Progenitor cell of endocrine pancreas (in vitro differentiated cells): ENCODE measurements at places on chromosomes 13 and 19. TPM values are rescaled to one million over a fixed set of nuclear protein-coding genes. Genes with fewer than 3 reads are reported as not detected.
A peak's percentile ranks its signal among the peaks of the same experiment; 100 is the strongest.

DNA sequence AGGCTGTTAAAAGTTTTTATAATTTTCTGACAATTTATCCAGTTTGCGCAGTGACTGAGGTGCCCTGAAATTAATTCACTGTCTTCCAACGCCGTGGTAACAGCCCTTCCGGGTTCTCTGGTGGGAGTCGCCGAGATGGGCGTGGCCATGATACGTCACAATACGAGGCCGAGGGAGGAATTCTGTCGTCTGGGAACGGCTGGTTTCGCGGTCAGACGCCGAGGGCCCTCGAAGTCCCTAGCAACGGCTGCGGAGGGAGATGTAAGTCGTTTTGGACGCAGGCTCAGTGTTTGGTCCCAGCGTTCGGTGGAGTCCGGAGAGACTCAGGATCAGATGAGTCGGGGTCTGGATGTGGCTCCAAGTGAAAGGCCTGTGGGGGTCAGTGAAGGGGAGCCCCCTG lies 21.7 kb downstream of the ZNF613 start:
- H3K4me1 ChIP-seq, result no peaks in the 10 kb centered on the region
- no peak for DNase-seq
- no peak overlapping the region for H3K4me3 ChIP-seq
- no peak overlapping the region for H3K27ac ChIP-seq
- H3K27me3 ChIP-seq, result no peaks in the 10 kb centered on the region

The IFNL1 gene
- not detected in 2 replicates for total RNA-seq

- H3K4me3 ChIP-seq, result no peak overlapping the region
- no peaks in the 10 kb centered on the region for H3K27me3 ChIP-seq
- peak overlapping the region; percentile 33 for H3K27ac ChIP-seq
Measured at GRCh38 chr19:31332096-31332495, 17.1 kb downstream of the TSHZ3 start.

DNA sequence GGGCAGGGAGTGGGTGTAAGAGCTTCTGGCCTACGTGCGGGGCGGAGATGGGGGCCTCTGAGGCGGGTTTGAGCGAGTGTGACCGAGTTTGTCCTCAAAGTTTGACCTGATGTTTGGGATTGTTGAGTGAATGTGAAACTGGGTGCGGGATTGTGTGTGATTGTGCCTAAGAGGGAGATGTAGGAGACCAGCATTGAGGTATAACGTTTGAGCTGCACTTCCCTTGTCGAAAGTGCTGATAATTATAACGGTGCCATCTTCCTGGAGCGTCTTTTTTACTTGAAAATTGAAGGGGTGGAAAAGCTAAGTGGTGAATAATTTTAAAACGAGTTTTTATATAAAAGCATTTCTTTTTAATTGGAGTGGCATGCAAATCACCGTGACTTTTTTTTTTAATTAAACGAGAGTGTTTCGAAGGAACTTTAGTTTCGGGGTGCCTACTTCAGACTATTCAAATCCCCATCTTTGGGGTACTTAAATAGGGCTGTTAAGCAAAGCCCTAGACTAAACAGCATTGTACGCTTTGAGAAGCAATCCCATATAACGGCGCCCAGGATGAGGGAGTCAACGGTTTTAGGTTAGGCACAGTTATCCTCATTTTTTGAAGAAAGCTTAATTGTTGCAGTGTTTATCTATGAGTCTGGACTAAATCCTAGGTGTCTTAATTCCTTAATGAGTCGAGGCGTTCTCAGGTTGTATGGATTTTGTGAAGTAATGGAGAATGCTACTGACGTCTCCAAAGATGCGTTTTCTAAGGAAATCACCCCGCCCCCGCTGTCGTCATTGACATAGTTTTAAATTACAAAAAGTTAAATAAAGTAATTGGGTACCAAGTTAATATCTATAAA lies 594 bp downstream of the ZNF146 start:
- H3K27me3 ChIP-seq, result no peaks in the 10 kb centered on the region
- peaks cover 16% of the 10 kb centered on the region for H3K36me3 ChIP-seq
- H3K4me3 ChIP-seq, result no peak overlapping the region
- H3K4me1 ChIP-seq, result peaks cover 17% of the 10 kb centered on the region
- DNase-seq, result no peak

The OR7A10 gene
- total RNA-seq, result not detected in 2 replicates

DNA sequence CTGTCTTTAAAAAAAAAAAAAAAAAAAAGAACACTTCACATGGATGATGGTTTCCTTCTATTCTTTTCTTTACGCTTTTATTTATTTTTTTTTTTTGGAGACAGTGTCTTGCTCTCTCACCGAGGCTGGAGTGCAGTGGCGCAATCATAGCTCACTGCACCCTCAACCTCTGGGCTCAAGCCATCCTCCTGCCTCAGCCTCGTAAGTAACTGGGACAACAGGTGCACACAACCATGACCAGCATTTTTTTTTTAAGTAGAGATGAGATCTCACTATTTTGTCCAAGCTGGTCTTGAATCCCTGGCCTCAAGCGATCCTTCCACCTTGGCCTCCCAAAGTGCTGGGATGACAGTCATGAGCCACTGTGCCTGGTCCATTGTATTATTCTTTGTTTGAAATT lies 24.3 kb downstream of the ANKRD27 start:
- no peak overlapping the region for H3K4me3 ChIP-seq
- peaks cover 15% of the 10 kb centered on the region for H3K36me3 ChIP-seq
- no peak for DNase-seq
- H3K27ac ChIP-seq, result no peak overlapping the region
- no peaks in the 10 kb centered on the region for H3K27me3 ChIP-seq

DNA sequence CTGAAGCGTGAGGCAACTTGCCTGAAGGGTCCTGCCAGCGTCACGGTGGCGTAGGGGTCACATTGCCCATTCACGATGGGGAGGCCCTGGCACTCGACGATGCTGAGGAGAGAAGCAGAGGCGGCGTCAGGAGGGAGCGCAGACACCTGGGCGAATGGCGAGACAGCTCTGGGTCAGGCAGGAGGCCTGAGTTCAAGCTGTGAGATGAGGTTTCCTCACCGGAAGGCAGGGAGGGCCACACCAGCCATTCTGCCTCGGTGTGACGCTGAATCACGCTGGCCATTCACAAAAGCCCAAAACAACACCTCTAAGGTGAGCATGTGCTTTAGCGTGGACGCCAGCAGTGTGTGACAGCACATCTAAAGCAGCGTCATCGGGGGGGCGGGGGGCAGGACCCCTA lies 54.0 kb upstream of the C13orf46 start:
- no peak overlapping the region for H3K27ac ChIP-seq
- no peak for DNase-seq
- H3K4me1 ChIP-seq, result peaks cover 6% of the 10 kb centered on the region
- no peaks in the 10 kb centered on the region for H3K27me3 ChIP-seq
- H3K4me3 ChIP-seq, result no peak overlapping the region
- H3K36me3 ChIP-seq, result peaks cover 2% of the 10 kb centered on the region

DNA sequence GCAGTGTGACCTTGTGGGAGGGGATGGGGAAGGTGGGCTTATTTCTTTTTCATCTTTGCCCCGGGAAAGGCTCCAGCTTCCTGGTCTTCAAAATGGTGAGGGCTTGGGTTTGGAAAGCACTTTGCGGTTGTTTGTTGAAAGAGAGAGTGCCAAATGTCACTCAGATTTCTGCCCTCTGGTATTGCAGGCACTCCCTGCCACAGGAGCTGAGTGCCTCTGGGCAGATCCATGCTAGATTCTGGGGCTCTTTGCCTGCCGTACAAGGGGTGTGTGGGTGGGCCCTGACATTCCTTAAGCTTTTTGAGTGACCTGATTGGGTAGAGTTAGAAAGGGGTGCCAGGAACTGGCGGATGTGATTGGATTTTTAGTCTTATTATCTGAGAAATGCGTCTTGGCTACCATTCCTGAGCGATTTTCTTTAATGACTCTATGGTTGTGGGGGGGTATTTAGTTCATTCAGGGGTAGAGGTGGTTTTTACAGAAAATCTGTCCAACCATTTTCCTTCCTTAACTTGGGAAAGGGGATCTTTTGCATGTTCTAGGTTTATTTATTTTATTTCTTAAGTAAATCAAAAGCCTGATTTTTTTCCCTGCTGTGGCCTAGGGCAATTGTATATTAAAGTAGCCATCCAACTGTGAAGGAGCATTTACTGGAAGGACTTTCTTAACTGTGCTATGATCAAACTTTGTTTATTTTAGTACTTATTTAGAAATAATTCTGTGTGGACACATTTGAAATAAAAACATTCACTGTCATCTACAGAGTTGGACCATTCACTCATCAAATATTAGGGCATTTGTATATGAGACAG lies 3.2 kb downstream of the ARHGAP35 start:
- DNase-seq, result no peak
- peaks cover 29% of the 10 kb centered on the region for H3K4me1 ChIP-seq
- no peak overlapping the region for H3K4me3 ChIP-seq
- H3K27ac ChIP-seq, result no peak overlapping the region

DNA sequence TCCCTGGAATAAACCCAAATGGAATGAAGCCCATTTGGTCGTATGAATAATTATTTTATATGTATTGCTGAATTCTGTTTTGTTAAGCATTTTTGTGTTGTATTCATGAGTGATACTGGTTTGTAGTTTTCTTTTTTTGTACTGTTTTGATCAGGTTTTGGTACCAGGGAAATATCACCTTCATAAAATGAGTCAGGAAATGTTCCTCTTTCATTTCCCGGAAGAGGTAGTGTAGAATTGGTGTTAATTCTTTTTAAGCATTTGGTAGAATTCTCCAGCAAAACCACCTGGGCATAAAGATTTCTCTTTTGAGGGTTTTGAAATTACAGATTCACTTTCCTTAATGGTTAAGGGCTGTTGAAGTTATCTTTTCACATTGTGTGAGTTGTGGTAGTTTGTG lies 13.3 kb downstream of the SPATA13 start:
- peaks cover 16% of the 10 kb centered on the region for H3K36me3 ChIP-seq
- H3K27ac ChIP-seq, result no peak overlapping the region
- H3K27me3 ChIP-seq, result peaks cover 65% of the 10 kb centered on the region
- H3K4me3 ChIP-seq, result no peak overlapping the region

DNA sequence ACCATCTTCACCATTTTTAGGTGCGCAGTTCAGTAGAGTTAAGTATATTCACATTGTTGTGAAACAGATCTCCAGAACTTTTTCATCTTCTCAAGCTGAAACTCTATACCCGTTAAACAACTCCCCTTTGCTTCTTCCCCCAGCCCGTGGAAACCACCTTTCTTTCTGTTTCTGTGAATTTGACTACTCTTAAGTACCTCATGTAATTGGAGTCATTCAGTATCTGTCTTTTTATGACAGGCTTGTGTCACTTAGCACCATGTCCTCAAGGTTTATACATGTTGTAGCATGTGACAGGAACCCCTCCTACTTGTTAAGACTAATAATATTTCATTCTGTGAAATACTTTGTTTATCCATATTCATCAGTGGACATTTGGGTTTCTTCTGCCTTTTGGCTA lies 52.8 kb downstream of the TNFRSF19 start:
- peaks cover 11% of the 10 kb centered on the region for H3K36me3 ChIP-seq
- H3K27me3 ChIP-seq, result peaks cover 2% of the 10 kb centered on the region
- no peak for DNase-seq
- H3K4me3 ChIP-seq, result no peak overlapping the region

The ZNF541 gene
- total RNA-seq, result not detected in 2 replicates

DNA sequence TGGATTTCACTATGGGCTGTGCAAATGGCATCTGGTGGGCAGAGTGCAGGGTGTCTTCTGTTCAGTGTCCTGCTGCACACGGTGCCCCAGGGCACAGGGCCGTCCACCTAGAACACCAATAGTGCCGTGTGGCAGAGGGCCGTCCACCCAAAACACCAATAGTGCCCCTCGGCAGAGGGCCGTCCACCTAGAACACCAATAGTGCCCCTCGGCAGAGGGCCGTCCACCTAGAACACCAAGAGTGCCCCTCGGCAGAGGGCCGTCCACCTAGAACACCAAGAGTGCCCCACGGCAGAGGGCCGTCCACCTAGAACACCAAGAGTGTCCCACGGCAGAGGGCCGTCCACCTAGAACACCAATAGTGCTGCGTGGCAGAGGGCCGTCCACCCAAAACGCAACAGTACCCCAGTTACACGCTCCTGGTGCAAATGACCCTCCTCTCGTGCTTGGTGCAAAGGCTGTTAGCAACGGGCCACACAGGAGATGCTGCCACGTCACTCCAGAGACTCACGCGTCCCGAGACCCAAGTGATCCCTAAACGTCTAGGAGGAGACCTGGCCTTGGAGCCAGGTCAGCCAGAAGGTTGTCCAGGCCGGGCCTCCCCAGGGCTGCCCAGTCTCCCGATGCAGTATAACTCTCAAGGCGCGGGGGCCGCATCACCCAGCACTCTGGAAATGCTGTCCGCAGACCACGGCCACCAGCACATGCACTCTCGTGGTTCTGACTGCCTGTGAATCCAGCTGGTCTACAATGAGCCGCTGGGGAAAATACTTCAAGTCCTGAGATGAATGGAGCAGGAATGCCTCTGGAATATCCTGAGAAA lies 51.5 kb downstream of the RASA3 start:
- H3K27ac ChIP-seq, result no peak overlapping the region
- no peaks in the 10 kb centered on the region for H3K27me3 ChIP-seq
- DNase-seq, result no peak
- peaks cover 5% of the 10 kb centered on the region for H3K36me3 ChIP-seq
- H3K4me3 ChIP-seq, result no peak overlapping the region

The CERS1 gene
- total RNA-seq, result 20.1 and 20.9 TPM in 2 replicates

The ZNF66 gene
- 30.6 and 31.2 TPM in 2 replicates for total RNA-seq

DNA sequence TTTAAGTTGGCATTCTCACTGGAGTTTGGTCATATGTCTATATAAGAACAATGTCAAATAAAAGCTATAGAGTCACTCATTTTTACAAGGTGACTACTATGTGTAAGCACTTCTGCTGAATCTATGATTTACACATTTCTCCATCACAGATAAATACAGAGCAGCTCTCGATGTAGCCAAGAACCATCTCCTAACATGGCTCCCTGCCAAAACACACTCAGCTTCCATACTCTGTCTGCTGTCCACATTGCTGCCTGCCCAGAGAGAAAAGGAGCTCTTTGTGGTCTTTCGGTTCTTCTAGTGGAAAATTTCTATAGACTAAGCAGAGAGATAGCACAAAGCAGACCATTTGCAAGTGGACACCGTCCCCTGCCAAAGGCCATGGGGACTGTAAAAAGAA lies 190.9 kb upstream of the KLF12 start:
- H3K27ac ChIP-seq, result no peak overlapping the region
- H3K27me3 ChIP-seq, result no peaks in the 10 kb centered on the region
- no peaks in the 10 kb centered on the region for H3K4me1 ChIP-seq
- H3K4me3 ChIP-seq, result no peak overlapping the region
- no peak for DNase-seq
